GM23248 (cell line): ENCODE measurements at places on chromosomes 2 and 18. TPM values are rescaled to one million over a fixed set of nuclear protein-coding genes. Genes with fewer than 3 reads are reported as not detected.

CCDC74B gene
- total RNA-seq, result 3.8 and 10.9 TPM in 2 replicates

SIX3 gene
- not detected in 2 replicates for total RNA-seq

MSTN gene
- 0.11 and 0.51 TPM in 2 replicates for total RNA-seq

AKAIN1 gene
- not detected in 2 replicates for total RNA-seq

HRH4 gene
- total RNA-seq, result not detected in 2 replicates

BMP10 gene
- total RNA-seq, result not detected in 2 replicates
